Activated CD8-positive, alpha-beta memory T cell treated with anti-CD3 and anti-CD28 coated beads for 48 hours (primary cell): ENCODE measurements at places on chromosomes 3 and 15.

- no peak for DNase-seq
Observed at GRCh38 chr3:113436809-113437208, 4.5 kb downstream of the CFAP44 start.

DNA sequence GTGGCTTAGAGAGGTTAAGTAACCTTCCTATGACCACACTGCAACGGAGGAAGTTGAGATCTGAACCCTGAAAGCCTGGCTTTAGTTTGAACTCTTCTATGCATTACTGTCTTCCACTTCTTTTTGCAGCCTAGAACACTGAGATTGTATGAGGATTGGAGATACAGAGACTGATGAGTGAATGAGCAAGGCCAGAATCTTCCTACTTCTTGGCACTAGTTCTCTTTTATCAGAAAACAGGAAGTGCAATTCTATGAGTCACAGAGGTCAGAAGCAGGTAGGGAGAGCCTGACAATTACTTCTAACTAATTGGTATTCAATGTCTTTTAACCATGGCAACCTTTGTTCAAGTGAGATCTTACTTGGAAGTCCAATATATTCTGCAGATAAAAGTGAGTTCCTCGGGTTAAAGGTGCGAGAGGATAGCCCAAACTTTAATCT is 219.0 kb downstream of the SHQ1 start:
- no peak for DNase-seq

- no peak for DNase-seq
Observed at GRCh38 chr15:82597815-82598214, 49.3 kb downstream of the CPEB1 start.

- no peak for DNase-seq
Observed at GRCh38 chr3:34185301-34185700, 386.9 kb downstream of the PDCD6IP start.

- DNase-seq = no peak
Observed at GRCh38 chr3:110165753-110166152, 828.4 kb upstream of the DPPA4 start.

DNA sequence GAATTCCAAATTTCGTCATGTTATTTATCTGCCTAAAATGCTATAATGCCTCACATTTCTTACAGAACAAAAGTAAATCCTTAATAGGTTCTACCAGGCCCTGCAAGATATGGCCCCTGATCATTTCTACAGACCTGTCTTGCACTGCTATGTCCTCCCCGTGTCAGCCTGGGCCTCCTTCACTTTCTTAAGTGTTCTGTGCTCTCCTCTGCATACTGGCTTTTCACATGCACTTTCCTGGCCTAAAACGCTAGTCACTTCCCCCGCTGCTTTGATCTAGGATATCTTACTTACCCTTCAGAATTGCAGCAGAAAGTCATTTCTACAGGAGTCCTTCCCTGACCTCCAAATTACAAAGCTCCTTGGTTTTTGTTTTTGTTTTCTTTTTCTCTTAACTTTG is 551.3 kb downstream of the NSUN3 start:
- DNase-seq = no peak

- no peak for DNase-seq
Observed at GRCh38 chr15:31435912-31436628, 109.4 kb downstream of the KLF13 start.

DNA sequence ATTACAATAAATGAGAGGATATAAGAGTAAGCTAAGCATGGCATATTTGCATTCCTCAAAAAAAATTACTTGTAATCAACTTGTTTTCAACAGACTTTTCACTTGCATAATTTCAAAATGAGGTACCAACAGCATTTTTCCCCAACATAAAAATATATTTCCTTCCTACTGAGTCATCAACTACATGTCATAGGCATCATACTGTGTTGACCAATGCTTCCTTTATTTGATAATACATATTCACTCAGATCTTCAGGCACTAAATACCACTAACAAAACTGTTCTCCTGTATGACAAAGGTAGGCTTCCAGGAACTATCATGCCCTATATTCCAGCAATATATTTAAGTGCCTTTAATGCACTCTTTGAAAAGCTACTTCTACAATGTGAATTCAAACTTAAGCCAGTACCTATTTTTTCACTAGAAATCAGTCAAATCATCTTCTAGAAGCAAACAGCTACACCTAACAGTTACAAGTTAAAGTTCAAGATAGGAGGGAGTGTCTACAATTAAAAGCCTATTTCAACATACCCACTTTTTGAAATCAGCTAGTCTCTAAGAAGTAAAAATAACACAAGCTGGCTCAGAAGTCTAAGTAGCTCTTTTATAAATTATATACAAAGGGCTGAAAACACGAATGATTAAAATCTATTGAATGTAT is 11.3 kb downstream of the ADAM10 start:
- no peak for DNase-seq

- DNase-seq = no peak
Observed at GRCh38 chr3:129013491-129013891, 12.4 kb downstream of the EFCC1 start.

DNA sequence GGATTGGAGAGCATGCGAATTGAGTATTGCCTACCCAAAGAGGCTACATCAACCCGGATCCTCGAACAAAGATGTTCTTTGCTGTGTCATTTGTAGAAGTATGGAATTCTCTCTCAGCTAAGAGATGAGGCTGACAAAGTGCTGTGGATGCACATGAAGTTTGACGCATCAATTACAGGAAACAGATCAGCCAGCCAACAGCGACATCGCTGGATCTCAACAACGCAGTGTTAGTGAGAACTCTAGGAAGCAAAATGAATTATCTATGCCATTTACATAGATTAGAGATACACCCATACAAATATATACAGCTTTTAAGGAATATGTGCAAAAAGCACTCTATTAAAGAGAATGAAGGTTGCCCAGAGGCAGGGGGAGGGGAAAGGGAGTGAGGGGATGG is 160.6 kb upstream of the RGMA start:
- no peak for DNase-seq

DNA sequence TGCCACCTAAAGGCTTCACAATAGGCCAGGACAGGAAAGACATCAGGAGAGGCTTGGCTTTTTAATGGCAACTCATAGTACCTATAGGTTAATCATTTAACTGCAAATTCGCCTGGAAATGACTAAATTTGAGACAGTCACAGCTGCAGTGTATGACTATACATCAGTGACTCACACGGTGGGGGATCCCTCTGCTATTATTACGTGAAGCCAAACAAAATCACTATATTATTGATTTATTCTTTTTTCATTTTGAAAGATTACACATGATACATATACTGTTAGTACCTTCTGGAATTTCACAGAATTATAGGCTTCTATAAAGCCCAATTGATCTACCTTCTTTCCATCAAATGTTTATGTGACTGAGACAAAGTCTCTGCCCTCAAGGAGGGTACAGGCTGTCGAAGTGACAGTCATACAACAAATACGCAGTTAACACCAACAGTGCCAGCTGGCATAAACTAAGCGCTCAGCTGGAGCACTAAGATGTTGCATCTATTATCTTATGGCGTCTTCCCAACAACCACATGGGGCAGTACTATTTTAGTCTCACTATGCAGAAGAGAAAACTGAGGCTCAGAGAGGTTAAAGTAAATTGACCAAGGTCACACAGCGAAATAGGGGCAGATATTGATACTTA is 82.0 kb upstream of the LMOD3 start:
- DNase-seq = no peak

GRCh38 chr3:74347563-74348268 is 266.7 kb downstream of the CNTN3 start:
- DNase-seq = no peak

DNA sequence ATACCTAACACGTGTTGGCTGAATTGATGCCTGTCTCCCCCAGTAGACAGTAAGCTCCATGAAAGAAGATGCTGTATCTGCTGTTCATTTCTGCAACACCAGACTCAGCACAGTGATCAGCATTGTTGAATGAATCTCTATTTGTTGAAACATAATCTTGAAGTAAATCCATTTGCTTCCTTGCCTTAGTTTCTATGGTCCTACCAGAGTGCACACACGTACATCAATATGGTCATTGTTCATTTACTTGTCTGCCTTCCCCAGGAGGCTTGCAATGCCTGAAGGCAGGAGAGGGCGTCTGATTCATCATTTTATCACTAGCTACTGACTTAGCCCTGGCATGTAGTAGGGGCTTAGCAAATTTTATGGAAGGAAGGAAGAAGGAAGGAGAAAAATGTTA is 19.2 kb downstream of the RBP2 start:
- no peak for DNase-seq

DNA sequence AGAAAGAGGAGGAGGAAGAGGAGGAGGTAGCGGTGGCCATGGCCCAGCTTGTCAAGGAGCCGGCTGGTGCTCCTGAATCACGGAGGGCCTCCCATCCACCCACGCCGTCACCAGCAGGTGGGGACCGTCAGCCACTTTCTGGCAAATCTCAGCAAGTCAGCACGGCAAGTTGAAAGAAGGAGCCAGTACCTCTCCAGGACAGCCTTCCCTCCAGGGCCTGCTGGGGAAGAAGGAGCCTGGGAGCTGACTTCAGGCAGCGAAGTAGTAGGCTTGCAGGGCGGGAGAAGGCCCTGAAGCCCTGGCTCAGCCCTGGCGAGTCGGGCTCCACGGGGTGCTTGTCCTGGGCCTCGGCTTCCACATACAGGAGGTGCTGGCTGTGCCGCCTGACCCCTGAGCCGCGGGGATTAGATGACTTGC is 99.2 kb upstream of the TRPM1 start:
- DNase-seq = no peak

GRCh38 chr3:141853629-141854168 is 22.7 kb upstream of the ATP1B3 start:
- no peak for DNase-seq

DNA sequence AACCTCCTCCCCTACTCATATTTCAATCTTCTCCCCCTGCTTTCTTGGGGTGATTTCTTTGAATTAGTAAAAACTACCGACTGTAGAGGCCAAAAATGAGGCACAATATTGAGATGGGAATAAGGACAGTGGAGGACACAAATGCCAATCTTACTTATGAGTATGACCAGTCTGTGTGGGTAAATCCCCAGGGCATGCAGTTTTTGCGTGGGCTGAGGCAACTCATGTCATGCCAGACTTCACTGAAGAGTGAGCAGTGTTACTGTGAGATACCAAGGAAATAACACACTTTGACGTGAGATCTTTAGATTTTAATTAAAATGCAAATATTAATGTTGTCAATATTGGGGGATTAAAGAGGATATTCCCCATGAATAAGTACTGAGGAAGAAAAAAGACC is 254.3 kb upstream of the ICE2 start:
- no peak for DNase-seq

DNA sequence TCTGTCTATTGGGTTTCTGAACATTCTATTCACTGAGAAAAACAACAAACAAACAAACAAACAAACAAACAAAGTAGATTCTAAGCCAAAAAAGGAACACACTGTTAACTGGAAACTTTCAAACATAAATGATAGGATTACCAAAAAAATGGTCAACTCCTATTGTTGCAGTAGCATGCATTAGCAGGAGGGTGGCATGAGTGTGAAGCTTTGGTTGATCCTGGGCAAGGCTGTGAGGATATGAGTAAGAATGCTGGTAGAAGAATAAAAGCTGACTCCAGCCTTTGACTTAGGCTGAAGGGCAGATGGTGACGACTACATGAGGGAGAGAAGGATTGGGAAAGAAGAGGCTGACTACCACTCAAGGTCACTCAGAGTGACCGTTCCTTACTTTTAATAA is 810.3 kb downstream of the VGLL3 start:
- DNase-seq = no peak

DNA sequence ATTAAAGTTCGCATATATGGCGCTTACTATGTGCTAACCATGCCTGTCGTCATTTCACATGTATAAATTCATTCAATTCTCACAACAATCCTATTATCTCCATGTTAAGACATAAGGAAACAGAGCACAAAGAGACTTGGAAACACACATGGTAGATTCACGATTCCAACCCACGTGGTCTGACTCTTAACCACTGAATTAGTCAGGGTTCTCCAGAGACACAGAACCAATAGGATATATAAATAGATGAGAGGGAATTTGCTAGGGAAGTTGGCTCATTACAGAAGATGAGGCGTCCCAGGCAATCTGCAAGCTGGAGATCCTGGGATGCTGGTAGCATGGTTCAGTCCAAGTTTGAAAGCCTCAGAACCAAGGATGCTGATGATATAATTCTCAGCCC is 765.3 kb downstream of the TBL1XR1 start:
- no peak for DNase-seq

- no peak for DNase-seq
Observed at GRCh38 chr3:133821767-133822638, 16.4 kb downstream of the SRPRB start.

- no peak for DNase-seq
Observed at GRCh38 chr3:105515372-105515771, 148.7 kb downstream of the ALCAM start.

GRCh38 chr3:194691481-194692283 is 6.0 kb downstream of the FAM43A start:
- no peak for DNase-seq

DNA sequence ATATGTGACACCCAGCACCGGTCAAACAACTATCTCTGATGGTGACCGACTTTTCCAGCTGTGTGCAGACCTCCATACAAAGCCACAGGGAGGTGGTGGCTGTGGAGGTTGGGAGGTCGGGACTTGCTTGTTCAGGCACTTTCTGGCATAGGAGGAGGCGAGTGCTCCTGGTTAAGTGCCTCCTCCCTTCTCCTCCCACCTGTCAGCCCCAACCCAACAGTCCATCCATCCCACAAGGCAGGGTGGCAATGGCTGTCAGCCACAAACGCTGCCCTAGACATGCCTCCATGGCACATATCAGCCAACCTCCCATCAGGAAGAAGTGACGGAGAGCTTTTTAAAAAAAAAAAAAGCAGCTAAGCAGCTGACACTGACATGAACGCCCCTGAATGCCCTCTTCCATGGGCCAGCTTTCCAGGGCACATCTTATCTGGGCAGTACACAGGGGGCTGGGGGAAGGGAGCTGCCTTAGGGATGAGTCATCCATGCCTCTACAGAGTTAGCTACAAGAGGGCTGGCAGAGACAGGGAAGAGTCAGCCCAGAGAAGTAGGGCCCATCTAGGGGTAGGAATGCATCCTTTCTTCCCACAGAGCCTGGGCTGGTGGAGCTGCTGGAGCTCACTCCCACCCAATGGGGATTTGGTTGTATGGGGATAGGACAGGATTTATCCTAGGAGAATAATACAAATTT is 41.2 kb downstream of the CCDC12 start:
- no peak for DNase-seq

DNA sequence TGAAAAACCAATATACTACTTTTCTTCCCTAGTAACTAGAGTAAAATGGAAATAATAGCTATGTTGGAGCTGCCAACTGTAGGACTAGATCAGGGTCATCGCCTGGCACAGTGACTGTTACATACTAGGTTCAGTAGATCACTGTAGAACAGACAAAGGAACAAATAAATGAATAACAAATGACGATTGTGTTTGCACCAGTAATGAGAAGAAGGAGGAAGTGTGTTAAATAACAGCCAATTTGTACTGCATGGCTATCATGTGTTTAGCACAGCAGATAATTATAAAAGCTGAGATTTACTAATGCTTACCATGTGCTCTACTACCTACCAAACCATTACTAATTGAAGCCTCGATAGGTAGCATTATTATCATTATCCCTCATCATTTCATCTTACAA is 85.3 kb upstream of the FXR1 start:
- DNase-seq = no peak
